Sciatic nerve (tissue), 2 donors: ENCODE measurements at places on chromosomes 12 and 14.
A peak's percentile ranks its signal among the peaks of the same experiment; 100 is the strongest.

DNA sequence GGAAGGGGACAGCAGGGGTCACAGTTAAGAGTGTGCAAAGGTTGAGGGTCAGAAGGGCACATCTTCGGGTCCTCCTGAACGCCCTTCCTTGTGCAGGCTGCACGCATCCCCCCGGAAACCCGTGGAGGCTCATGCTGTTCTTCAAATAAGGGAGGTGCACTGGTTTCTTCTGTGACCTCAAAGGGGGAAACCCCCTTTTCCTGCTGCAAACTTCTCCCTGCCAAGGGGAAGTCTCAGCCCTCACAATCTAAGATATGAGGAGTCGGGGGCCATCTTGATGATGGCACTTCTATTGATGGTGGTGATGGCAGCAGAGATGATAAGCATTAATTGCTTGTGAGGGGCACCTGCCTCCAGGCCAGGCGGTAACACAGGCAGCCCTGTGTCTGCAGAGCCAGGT lies 40.0 kb downstream of the ISCA2 start:
- no peak for DNase-seq

DNA sequence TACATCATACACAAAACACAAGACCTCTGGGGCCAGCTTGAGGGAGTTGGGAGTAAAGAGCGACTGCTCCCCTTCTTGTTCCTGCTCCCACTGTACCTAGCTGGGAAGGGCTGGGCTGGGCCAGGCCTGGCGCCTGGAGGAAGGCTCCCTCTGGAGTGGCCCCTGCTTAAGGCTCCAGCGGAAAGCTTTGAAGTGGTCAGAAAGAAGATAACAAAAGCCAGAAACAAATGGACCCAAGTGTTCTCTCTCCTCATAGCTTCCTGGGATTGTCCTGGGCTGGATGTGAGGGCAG lies 25.3 kb downstream of the PRPF40B start:
- DNase-seq: no peak

GRCh38 chr12:112450725-112451124 lies 32.0 kb downstream of the PTPN11 start:
- no peak for DNase-seq

DNA sequence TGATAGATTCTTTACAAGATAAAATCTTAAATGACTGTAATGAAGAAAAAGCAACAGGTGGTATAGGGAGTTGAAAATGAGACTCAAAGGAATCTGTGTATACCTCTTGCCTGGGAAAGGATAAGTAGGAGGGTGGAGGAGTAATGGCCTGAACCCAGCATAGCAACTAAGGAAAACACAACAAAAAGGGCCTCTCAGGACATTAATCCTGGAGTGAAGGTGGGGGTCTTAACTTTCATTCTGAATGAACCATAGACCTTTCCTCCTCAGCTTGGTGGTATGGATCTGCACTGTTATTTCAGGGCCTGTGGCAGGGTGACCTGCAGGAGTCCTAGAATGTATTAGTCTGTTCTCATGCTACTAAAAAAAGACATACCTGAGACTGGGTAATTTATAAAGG lies 185.6 kb downstream of the AKAP6 start:
- DNase-seq: no peak

- DNase-seq: no peak
These were observed 1795.5 kb upstream of the FLRT2 start for GRCh38 chr14:83734431-83734830.

GRCh38 chr12:52014567-52015530 lies 8.1 kb downstream of the TAMALIN start:
- no peak for DNase-seq

DNA sequence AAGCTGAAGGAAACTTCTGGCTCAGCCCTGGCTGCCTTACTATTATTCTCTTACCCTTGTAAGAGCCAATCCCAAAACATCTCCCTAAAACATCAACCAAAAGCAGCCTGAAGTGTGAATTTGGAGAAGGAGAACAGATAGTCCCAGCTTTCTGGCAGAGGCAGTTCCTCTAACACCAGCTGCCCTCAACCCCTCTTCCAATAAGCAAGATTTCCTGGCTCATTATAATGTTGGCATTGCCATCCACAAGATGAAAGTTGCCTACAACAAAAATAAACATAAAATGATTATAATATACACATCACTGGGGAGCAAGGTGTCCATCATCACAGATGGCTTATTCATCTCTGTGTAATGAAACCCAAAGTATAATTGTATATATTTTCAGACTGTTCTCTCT lies 352.5 kb upstream of the CCDC196 start:
- DNase-seq: no peak

DNA sequence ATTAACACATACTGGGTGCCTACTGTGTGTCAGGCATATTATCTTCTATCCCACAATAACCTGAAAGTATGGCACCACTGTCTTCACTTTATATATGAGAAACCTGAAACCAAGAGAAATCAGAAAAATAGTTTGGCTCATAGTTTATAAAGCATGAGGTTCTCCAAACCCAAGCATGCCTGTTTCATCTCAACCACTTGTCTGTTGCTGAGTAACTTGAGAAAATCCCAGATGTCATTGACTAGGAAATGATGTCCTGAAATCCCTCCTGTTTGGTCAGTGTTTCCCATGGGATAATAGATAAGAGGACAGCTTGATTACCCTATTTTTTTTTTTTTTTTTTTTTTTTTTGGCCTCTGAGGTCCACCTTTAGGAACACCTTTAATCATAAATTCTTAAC lies 2.6 kb upstream of the IFNG-AS1 start:
- no peak for DNase-seq

GRCh38 chr14:55180434-55180833 lies 11.0 kb downstream of the DLGAP5 start:
- no peak for DNase-seq

- peak; percentile 64 for DNase-seq
These were observed 85.4 kb downstream of the WSCD2 start for GRCh38 chr12:108214486-108214885.

DNA sequence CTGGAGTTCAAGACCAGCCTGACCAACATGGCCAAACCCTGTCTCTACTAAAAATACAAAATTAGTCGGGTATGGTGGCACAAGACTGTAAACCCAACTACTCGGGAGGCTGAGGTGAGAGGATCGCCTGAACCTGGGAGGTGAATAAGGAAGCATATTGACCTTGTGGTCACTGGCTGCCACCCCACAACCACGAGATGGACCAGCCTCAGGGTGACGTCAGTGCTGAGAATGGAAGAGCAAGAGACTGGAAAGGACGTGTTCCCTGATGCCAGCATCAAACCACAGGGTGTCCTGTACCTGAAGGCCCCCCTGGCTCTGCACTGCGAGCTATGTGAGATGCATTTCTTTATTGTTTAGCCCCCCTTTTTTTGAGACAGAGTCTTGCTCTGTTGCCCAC lies 45.9 kb upstream of the BDKRB2 start:
- no peak for DNase-seq

GRCh38 chr12:108430245-108430644 lies 84.8 kb upstream of the FICD start:
- DNase-seq: no peak

GRCh38 chr12:69332815-69333358 lies 15.3 kb upstream of the LYZ start:
- DNase-seq: no peak
